Stimulated activated CD4-positive, alpha-beta T cell treated with anti-CD3 and anti-CD28 coated beads, Interleukin-15, amount 100 ng/mL, for 1 hour (primary cell): ENCODE measurements at places on chromosomes 5 and 9.

DNA sequence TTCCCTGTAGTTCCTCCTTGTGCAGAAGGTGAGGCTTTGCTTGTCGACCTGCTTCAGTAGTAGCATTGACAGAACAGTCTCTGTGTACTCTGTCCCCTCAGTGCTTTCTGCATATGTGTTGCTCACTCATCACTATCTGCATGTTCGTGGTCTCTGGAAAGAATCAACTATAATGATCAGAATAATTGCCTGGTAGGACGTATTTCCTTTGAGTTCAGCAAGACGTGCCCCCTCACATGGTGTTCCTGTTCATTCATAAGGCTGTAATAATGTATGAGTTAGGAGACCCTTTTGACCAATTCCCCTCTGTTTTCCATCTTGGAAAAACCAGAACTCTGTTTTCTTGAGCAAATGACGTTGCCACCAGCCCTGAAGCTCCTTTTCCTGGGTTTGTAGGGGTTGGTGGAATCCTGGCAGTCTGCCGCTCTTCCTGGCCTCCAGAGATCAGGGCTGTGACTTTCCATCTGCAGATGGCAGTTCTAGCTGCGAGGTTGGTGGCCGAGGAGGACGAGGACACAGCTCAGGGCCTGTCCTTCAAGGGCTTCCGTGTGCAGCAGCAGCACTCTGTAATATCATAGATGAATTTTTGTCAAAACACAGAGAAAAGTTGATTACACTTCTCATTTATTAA is 61.9 kb downstream of the EXOSC2 start:
- DNase-seq: no peak

- DNase-seq: no peak
These were observed 191.5 kb downstream of the ERCC6L2 start for GRCh38 chr9:96067004-96067403.

GRCh38 chr5:79143684-79144379 is 32.2 kb downstream of the BHMT start:
- DNase-seq: no peak

- no peak for DNase-seq
These were observed 350.4 kb upstream of the CLINT1 start for GRCh38 chr5:158209219-158209908.

GRCh38 chr9:70574151-70574837 is 159.8 kb upstream of the KLF9 start:
- DNase-seq: no peak

- DNase-seq: no peak
These were observed 90.6 kb downstream of the HOMER1 start for GRCh38 chr5:79423296-79423695.
